RPMI7951 (cell line): ENCODE measurements at places on chromosomes 5 and 9.

DNA sequence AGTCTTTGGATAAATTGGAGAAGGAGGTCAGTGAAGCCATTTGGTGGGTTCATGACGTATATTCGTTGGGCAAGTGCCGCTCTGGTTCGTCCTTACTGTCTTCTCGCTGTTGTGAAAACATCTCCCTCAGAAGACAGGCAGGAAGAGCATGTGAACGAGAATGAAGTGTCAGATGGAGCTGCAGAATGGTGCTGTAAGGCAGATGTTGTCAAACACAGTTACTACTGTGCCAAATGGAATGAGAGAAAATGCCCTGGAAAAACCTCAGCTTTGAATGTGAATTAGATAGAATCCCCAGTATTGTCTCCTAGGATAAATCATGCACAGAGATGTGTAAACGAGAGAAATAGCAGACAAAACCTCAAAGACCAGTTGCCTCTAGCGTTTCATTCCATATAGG, 121.5 kb downstream of the CAMK4 start:
- DNase-seq, result peak; percentile 82

GRCh38 chr9:110969971-110970386, 68.3 kb downstream of the LPAR1 start:
- peak; percentile 94 for DNase-seq

DNA sequence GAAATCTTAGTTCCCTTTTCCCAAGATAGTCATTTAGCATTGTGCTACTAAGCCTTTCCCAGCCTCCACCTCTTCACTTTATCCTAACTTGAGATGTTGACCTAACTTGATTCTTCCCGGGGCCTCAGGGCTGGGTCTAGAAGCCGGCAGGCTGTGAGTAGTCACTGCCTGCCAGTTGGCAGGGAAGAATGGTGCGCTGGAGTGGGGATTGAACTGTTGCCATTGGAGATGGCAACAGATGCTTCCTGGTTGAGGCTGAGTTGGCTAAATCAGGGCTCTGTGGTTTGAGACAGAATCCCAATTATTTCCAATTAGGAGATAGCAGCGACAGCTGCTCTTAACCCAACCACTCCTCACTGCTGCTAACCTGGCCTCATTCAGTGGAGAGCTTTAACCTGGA, 343.1 kb downstream of the BRINP1 start:
- peak; percentile 89 for DNase-seq

- DNase-seq, result no peak
Observed at GRCh38 chr5:42784132-42784531, 27.5 kb downstream of the CCDC152 start.

DNA sequence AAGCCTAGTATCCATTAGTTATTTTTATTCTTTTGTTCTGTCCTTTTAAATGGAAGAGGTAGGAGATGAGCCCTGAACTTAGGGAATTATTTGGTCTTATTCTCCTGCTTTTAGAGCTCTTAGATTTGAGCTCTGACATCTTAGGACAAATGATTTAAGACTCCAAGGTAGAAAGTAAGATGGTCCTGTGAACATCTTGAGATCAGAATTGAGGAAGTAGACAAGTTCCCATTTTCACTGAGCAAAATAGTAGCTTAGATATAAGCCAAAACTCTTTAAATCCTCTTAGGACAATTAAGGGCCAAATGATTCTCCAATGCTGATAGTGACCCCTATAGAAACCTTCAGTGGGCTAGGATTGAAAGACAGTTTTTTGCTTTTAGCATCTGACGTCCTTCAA, 53.0 kb upstream of the RUSC2 start:
- DNase-seq, result no peak

DNA sequence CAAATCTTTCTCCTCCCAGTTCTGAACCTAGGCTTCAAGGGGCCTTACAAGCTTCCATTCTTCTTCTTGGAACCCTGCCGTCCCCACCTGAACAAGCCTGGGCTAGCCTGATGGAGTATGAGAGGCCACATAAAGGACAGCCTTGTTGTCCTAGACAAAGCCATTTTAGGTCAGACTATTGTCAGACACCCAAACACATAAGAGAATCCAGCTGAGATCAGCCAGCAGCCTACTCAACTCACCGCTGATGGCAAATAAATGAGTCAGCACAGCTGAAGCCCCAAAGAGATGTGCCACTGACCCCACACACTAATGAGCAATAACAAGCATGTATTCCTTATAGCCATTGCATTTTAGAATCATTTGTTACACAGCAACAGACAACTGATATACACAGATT, 33.8 kb downstream of the SVEP1 start:
- DNase-seq, result peak; percentile 73

- no peak for DNase-seq
Observed at GRCh38 chr9:99451112-99451606, 229.1 kb downstream of the SEC61B start.

DNA sequence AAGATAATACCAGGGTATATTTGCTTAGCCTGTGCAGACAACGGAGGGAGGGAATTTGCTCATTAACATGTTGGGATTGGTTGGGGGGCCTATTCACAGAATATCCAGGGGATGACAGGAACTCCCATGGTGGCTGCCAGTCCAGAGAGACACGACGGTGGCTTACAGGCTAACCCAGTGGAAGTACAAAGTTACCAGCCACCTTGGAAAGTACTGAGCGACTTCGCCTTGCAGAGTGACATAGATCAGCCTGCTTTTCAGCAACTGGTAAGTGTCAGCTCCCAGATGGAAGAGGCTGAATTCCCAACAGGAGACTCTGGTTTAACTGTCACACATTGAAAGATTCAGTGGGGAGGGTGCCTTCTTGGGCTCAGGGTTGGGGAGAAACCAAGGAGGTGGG, 7.9 kb downstream of the ISL1 start:
- no peak for DNase-seq

GRCh38 chr9:114899995-114900394, 30.4 kb downstream of the TNFSF8 start:
- DNase-seq, result no peak

DNA sequence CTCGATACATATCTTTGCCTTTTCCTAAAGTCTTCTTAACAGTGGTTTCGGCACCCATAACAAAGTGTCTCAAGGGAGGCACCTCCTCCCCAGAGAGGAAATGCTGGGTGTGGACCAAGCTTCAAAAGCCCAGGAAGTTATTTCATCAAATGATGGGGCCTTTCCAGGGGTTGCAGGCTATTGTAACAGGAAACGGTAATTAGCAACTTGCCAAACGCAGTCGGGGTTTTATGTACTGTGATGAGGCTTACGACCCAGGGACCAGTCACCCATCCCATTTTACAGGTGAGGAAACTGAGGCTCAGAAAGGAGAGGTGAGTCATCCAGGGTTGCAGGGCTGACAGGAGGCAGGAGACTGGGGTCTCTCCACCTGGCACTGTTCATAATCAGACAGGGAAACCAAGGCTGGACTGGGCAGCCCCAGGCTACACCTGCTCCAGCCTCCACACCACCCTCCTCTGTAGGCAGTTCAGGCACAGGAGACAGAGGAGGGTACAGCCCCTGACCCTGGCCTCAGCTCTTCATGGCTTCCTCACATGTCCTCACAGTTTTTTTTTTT, 30.0 kb upstream of the SUSD3 start:
- no peak for DNase-seq

DNA sequence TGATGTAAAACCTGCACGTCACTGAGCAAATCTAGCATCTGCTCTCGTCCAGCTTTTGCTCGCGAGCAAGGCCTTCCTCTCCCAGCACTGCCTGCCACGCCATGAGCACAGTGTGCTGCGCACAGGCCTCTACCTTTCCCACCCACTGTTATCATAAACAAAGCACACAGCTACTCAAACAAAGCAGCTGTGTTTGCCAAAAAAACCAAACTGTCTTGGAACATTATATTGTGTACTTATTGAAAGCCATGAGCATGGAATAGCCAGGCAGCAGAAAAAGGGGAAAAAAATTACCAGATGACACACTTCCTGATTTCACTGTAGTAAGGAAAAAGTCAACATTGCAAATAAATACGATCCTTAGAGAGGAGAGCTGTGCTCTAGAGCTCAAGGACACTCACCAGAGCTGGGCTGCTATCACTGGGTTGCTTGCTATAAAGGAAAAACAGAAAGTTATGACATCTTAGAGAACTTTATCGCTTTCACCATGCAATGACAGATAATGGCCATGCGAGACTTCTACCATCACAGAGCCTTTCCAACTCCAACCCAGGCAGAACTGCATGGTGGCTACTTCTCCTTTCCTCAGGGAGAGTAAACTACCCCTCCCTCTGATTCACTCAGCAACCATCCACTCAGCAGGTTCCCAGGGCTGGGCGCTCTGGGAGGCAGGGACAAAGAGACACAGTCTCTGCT, 69.6 kb downstream of the EPB41L4B start:
- no peak for DNase-seq

- no peak for DNase-seq
Observed at GRCh38 chr9:21001581-21001980, 29.9 kb downstream of the HACD4 start.

- DNase-seq, result no peak
Observed at GRCh38 chr5:122144236-122144635, 14.9 kb downstream of the ZNF474 start.

- no peak for DNase-seq
Observed at GRCh38 chr5:59856358-59856757, 37.2 kb downstream of the PDE4D start.

DNA sequence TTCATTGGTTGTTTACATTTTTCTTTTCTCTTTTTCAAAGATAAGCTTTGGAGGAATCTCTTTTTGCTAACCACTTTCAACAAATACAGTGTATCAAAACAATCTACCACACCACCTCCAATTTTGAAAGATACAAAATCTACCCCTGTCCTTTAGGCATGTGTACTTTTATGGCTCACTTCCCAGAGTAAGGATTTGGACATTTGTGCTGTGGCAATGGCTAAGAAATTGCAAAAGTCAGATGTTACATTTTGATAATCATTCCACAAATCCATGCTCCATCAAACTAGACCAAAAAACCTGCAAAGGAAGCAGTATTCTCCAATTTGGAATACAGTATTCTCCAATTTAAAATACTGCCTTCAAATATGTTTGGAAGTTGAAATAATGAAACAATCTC, 204.9 kb downstream of the MCTP1 start:
- DNase-seq, result peak; percentile 4

DNA sequence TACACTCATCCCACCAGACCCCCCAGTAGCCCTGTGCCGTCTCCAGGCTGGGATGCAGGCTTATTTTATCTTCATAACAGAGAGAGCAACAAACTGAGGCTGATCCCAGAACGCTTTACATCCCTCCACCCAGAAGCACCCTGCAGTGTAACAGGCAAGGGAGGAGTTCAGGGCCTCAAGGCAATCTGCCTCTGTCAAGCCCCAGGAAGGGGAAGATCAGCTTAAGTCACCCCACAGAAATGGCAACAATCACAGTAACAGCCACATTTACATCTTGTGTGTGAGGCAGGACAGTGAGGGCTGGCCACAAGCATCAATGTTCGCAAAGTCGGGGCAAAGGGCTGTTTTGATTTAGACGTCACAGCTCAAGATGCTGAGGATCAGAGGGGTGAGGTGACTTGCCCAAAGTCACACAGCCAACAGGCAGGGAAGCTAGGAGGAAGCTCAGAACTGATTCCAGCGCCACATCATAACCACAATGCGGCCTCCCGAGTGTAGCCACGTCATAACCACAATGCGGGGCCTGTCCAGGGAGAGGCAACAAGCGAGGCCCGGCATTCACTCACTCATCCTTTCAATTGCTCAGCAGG, 14.4 kb downstream of the STK10 start:
- DNase-seq, result peak; percentile 93

GRCh38 chr5:176383248-176383905, 5.0 kb downstream of the NOP16 start:
- DNase-seq, result no peak

- peak; percentile 65 for DNase-seq
Observed at GRCh38 chr9:19028835-19029451, 4.1 kb downstream of the SAXO1 start.

DNA sequence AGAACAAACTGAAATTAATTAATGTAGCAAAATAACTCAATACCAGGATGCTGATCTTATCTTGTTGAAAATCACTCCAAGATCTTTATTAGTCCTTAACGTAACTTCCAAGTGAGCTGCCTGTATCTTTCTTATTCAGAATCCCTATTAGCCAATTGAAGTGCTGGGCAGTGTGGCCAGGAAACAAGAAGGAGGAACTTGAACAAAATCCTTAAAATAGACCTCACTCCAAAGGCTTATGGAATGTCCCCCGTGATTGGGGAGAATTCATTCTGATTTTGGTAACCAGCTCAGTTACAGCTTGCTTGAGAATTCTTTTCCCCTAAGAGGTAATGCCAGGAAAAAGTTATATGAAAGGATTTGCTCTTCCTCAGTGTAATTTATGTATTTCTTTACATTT, 171.0 kb downstream of the DEPDC1B start:
- DNase-seq, result no peak

DNA sequence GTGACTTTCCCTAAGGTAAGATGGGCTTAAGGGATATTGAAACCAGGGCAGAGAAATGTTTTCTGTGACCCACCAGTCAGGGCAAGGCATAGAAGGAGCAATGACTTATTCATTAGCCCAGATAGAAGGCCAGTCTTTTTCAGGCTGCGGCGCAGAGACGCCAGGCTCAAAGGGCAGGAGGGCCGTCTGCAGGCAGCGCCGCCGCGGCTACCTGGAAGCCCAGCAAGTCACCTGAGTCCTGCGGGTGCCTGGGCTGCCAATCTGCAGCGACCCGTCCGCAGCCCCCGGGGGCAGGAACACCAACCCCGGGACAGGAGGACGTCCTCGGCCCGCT, 322 bp upstream of the SH3GL2 start:
- no peak for DNase-seq

DNA sequence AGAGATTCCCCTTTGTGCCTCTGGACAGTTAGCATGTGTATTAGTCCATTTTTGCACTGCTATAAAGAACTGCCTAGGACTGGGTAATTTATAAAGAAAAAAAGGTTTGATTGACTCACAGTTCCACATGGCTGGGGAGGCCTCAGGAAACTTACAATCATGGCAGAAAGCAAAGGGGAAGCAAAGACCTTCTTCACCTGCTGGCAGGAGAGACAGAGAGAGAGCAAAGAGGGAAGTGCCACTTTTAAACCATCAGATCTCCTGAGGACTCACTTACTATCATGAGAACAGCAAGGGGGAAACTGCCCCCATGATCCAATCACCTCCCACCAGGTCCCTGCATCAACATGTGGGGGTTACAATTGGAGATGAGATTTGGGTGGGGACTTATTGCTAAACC, 6.0 kb downstream of the CFAP90 start:
- DNase-seq, result no peak

DNA sequence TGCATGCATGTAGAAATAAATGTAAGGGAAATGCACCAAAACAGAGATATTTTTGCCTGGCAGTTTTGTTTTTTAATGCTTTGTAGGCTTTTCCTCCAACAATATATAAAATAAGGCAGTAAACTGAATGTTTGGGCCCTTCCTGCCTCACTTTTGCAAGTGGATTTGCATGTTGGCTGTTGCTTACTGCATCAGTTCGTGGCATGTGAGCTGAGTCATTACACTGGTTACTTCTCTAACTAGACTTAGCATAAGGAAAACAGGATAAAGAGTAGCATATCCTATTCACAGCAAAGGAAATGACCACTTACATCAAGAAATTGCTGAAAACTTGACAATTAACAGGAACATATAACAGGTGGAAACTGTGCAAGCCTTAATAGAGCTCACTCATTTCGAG, 113.4 kb downstream of the TLE1 start:
- DNase-seq, result no peak

- no peak for DNase-seq
Observed at GRCh38 chr9:131923132-131923671, 156.5 kb downstream of the MED27 start.
